DMS153 (cell line): ENCODE measurements at places on chromosomes 2 and 18.

DNA sequence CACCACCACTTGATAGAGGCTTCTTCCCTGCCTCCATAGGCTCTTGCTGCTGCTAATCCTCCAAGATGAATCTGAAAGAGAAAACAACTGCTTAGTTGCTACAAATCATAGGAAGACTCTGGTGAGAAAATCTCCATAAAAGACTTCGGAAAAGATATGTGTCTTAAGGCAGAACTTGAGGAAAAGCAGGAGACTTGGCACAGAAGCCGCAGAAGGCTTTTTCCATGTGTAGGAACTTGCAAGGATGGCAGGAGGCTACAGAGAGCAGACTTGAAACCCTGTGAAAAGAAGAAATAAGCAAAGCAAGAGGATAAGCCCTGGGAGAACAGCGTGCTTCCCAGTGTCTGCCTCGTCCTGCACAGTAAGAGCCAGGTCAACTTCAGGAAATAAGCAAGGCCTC lies 128.2 kb upstream of the NDUFV2 start:
- DNase-seq, result no peak

DNA sequence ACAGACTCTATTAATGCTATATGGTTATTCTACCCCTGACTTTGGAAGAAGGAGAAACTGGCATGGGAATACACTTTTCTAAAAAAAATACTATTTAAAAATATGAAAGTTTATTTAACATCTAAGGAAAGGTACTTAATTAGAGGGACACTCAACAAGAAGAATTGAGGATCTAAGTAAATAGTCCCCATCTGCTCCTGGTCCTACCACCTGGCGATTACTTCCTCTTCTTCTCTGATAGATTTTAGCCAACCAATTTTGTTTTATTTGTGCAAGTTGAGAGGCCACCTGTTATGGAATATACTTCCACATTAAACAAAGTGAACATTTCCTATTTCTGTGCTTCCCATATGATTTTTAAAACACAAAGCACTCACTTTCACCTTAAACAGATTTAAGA lies 111.7 kb downstream of the BCL2 start:
- DNase-seq, result peak; percentile 68

DNA sequence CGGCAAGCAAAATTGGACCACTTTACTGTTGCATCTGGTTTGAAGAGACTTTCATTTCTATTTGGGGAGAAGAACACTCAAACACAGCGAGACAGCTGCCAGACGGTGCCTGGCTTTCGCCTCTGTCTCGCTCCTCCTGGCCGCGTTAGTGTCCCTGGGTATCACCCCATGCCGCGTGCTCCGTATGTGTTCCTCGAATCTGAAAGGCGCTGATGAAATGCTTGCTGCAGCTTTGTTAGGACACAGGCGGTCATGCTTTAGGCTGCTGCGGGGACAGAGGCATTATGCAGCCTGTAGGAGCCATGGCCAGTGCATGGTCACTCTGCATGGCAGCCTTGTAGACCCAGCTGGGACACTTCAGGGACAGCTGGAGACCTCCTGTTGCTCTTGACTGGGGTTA lies 53.9 kb downstream of the LDLRAD4 start:
- no peak for DNase-seq

DNA sequence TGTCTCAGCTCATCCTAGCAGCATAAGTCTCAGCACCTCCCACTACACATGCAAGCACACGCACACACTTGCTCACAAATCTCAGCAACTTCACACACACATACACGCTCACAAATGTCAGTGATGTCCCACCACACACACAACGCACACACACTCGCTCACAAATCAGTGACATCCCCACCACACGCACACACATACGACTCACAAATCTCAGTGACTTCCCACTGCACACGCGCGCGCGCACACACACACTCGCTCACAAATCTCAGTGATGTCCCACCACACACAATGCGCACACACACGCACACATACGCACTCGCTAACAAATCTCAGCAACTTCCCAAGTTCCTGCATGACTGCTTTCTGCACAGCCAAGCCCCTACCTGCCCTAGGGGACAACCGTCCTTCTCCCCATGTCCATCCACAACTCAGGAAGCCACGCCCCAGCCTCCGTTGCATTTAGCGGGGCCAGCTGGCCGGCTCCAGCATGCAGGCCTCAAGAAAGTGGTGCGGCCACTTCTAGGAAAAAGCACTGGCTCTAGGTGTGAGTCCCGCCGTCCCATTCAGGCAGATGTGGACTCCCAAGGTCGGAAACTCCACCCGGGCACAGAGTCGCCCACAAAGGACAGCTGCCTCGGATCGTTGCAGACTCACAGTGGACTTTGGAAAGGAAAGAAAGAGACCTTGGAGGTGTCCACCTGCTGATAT lies 180.1 kb upstream of the SALL3 start:
- no peak for DNase-seq

- DNase-seq, result no peak
Measured at GRCh38 chr2:689237-689636, 12.0 kb upstream of the TMEM18 start.

DNA sequence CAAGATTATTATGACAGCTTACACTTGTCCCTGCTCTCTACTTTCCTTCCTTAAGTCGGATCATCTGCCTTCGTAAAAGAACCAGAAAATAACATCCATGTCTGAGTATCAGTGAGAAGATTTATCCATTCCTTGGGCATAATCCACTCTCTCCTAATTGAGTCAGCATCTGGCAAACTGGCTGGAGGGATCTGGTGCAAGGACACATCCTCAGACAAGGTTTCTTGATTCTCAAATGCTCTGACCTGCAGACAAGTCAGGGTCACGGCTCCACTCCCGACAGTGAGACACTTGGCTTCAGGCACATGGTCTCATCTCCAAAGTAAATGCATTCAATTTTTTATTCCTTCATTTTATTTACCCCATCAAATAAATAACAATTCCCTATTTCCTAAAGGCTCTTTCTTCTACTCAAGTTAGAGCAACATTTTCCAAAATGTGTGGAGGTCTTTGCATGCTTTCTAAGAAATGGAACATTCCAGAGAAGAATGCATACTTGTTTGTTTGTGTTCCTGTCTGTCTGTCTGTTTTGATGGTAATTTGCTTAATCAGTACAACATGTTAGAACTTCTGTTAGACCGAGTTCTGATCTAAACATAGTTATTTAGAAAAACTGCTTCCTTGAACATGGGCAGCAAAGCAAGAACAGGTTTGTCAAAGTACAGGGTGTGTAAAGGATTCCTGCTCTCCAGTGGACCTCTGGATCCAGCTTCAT lies 246.9 kb downstream of the IRS1 start:
- DNase-seq, result no peak

GRCh38 chr2:854460-854859 lies 96.2 kb upstream of the SNTG2 start:
- DNase-seq, result peak; percentile 56

DNA sequence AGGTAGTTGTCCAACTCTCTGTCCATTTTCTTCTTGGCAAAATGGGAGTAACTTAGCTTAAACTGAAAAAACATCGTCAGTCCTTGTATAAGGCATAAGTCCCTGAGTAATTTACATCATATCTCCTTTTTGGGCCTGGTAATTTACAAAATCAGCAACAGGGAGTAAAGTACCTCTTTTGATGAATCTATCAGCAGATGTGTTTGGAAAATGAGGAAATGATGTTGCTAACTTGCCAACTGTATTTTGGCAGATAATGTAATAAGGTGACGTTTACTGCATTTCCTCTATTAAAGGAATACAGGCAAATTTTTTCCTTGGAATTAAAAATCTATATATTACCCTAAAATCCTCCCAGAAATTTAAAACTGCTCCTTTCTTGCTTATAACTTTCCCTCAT lies 29.2 kb downstream of the ANKRD44 start:
- no peak for DNase-seq

DNA sequence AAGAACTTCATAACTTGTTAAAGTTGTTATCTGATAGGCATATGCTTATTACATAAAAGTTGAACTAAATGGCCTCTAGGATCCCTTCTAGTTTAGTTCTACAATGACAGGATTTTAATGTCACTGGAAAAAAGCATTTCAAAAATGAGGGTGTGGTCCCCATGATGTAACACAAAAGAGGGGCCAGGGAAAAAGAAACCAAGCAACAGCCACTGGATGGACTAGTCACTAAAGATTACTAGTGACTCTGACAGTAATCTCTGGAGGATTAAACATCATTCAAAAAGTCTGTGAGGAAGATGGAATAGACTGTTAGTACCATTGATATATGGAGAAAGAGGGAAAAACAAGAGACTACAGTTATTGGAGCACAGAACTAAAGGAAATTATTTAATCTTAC lies 22.6 kb downstream of the SEPTIN10 start:
- DNase-seq, result no peak

DNA sequence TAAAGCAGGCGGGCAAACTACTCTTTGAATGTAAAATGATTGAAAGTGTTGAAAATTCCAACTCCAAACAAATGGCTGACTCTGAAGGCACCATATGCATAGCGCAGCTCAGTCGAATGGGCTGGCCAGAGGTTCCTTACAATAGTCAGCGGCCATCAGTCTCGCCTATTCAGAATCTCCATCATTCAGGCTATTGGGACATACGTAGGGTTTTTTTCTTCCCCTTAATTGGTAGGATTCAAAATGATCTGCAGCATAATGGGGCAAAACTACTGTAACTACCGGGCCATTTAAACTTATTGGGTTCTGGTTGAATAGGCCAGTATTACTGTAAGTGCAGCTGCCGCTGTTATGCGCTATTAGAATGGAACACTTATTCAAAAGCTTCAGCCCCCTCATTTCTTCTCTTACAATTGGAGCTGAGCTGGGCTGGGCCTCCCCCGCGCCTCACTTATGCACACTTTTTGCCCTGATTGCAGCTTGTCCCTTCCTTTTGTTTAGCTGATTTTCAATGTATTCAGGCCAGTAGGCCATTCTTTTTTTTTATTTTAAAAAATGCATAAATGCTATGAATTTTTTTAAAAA lies 40.4 kb downstream of the SLC9A4 start:
- no peak for DNase-seq

DNA sequence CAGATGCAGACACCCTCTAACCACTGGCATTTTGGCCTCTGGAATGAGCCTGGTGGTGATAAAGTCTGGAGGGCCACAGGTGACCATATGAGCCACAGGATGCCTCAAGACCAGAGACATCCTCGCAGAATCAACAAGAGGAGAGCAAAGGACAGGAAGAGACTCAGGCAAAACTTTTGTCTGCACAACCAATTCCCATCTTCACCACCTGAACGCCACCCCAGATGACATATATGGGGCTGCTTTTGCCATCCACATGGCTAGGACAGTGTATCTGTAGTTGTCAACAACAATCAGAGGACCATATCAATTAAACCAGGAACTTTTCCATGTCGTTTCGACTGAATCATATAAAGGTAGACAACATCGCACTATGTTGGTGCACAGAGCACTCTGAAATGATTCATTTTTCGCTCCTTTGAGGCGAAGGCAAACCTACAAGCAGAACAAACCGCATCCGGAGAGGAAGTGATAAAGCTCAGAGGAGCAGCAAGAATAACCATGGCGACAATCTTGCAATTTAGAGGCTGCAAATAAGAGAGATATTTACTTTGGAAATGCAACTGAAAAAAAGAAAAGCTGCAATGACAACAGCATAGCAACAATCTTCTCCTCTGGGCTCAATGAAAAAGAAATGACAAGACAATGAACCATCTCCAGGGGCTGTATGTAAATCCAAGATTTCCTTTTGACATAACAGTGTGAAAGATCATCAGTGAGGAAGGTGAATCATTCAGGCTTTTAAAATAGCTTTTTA lies 204.5 kb downstream of the ARL4C start:
- DNase-seq, result peak; percentile 25

DNA sequence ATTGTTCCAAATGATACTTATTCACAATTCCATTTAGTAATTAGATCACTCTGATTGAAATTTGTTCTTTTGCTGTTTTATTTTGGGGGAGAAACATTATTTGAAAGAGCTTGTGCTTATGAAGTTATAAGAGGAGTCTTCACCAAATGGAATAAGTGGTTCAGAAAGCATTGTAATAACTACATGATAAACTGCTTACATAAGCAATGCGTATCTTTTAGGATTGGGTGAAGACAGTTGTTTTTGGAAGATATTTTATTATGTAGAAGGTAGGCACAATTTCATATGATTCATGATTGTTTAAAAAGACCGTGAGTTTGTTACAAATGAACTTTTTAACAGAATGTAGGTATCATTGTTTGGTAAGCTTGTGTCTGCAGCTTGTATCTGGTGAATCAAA lies 14.5 kb downstream of the ZNF638 start:
- DNase-seq, result no peak

- DNase-seq, result no peak
Measured at GRCh38 chr2:190607014-190607597, 41.8 kb upstream of the NAB1 start.

GRCh38 chr2:212299943-212300342 lies 238.7 kb downstream of the ERBB4 start:
- no peak for DNase-seq

- DNase-seq, result no peak
Measured at GRCh38 chr2:147351784-147352183, 493.0 kb upstream of the ACVR2A start.

DNA sequence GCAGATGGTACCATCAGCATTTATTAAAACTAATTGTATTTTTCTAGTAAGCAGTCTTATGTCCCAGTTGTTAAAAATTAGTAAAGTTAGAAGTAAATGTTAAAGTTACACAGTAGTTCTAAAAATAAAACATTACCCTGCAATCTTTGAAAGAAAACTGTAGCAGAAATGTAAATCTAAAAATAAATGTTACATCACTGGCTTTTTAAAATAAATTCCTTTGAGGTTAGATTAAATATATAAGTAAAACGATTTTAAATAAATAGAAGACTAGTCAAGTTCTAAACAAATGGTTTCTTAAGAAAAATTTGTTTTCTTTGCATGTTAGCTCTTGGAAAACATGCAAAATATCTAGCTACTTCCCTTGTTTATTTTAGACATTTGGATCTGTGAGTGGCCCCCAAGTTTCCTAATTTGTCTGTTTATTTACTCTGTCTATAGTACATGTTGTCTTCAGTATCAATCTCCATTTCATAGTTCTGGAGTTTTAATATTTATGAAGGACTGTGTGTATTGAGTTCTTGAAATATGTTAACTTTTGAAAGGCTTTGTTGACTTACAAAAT lies 58.2 kb downstream of the GLS start:
- no peak for DNase-seq

- peak; percentile 98 for DNase-seq
Measured at GRCh38 chr2:214103276-214104001, 307.4 kb upstream of the VWC2L start.

DNA sequence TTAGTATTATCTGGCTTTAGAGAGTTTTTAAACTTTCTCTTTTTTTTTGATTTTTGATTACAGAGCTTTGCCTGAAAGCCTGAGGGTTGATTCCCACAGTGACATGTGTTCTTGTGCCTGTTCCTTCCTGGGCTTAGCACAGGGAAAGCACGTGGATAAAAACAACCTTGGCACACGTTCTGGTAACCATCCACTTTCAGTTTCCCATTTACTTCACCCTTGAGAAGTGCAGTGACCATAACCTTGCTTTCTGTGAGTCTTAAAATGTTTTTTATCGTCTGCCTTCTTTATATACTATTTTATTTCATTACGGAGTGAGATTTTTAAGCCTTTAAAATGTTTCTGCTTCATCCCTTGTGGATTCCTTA lies 11.5 kb downstream of the CD226 start:
- DNase-seq, result no peak

- peak; percentile 65 for DNase-seq
Measured at GRCh38 chr2:6986912-6987361, 69.7 kb downstream of the RNF144A start.

- no peak for DNase-seq
Measured at GRCh38 chr2:131035826-131036231, 57.4 kb downstream of the FAM168B start.
